Kidney (tissue), 22 donors: ENCODE measurements at places on chromosomes 13 and 19. TPM values are rescaled to one million over a fixed set of nuclear protein-coding genes. Genes with fewer than 3 reads are reported as not detected.

The PROZ gene
- polyA plus RNA-seq, result 20.0 TPM

The F7 gene
- polyA plus RNA-seq, result 0.52 TPM

DNA sequence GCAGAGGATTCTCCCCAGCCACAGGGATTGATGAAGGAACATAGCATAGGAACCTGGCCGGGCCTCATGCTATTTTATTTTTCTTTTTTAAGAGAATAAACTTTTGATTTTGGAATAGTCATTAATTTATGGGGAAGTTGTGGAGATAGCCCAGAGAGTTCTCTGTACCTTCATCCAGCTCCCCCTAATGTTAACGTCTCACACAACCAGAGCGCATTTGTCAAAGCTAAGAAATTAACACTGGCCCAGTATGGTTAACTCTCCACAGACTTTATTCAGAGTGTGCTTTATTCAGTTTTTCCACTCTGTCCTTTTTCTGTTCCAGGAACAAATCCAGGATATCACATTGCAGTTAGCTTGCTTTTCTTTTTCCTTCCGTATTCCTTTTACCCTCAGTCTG is 59.4 kb downstream of the RGCC start:
- DNase-seq, result no peak

GRCh38 chr13:55963934-55964333 is 1176.8 kb upstream of the PRR20A start:
- no peak for DNase-seq

GRCh38 chr13:33051632-33052031 is 35.4 kb downstream of the KL start:
- no peak for DNase-seq

DNA sequence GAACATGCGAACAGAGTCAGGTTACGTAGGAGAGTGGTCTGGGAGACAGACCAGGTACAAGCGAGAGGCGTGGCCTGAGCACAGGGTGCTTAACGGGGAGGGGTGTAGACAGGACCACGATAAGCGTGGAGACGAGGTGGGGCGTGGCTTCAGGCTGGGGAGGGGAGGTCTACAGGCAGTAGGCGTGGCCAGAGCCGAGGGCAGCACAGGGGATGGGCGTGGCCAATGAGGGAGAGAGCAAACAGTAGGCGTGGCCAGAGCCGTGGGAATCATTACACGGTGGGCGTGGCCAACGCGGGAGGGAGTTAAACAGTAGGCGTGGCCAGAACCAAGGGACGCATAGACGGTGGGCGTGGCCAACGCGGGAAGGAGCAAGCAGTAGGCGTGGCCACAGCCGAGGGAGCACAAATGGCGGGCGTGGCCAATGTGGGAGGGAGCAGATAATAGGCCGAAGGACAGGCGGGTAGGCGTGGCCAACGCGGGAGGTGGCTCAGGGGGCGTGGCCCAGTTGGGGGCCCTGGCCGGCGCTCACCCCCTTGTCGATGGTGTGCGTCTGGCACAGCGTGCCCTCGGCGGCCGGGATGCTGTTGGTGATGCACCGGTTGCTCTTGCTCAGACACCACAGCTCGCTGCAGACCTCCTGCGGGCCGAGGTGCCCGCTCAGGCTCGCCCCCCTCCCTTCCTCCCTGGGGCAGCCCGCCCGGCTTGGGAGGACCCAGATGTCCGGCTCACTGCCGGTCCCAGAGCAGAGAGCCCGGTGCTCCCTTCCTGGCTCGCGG is 15.2 kb upstream of the MYO1F start:
- peak; percentile 98 for DNase-seq
